D721Med (cell line): ENCODE measurements at places on chromosomes 5 and 9.

- DNase-seq: no peak
Observed at GRCh38 chr9:118223111-118223510, 518.9 kb downstream of the TLR4 start.

DNA sequence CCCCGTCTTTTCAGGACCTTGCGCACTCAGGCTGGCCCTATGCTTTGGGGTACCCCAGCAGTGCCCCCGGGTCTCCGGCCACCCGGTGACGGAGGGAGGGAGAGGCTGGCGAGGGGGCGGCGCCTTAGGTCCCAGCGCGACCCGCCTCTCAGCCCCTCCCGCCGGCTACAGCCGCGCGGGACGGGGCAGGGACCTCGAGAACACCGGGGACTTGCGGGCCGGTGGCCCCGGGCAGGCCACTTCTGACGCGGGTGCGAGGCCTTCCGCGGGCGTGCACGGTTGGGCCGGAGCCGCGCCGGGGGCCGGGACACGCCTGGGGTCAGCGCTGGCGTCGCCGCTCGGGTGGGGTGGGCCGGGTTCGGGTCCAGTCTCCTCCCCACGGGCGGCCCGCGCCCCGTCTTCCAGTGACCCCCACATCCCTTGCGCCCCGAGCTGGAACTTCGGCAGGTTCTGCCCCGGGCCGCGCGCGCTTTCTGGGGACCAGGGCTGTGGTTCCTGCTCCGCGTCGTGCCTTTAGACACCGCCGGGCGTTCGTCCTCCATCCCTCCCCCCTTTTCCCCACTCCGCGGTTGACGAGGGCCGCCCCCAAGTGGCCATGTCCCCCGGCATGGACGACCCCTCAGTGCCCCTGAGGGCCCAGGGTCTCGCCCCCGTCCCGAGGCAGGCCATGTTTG is 3.8 kb upstream of the SQSTM1 start:
- no peak for DNase-seq

DNA sequence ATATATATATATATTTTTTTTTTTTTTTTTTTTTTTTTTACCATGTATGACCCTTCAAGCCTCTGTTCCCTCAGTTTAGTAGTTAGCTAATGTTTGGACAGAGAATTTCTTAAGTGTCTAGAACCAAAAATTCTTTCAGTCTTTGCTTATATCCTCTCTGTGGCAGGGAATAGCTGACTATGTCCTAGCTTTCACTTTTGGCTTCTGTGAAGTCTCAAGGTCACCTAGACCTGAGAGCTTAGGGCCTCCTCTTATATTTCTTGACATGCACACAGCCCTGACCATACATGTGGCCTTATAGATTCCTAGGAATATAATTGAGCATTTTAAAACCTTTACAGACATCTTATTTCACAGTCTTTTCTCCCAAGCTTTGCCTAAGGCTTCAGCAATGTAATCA is 930.8 kb upstream of the CDH9 start:
- no peak for DNase-seq

DNA sequence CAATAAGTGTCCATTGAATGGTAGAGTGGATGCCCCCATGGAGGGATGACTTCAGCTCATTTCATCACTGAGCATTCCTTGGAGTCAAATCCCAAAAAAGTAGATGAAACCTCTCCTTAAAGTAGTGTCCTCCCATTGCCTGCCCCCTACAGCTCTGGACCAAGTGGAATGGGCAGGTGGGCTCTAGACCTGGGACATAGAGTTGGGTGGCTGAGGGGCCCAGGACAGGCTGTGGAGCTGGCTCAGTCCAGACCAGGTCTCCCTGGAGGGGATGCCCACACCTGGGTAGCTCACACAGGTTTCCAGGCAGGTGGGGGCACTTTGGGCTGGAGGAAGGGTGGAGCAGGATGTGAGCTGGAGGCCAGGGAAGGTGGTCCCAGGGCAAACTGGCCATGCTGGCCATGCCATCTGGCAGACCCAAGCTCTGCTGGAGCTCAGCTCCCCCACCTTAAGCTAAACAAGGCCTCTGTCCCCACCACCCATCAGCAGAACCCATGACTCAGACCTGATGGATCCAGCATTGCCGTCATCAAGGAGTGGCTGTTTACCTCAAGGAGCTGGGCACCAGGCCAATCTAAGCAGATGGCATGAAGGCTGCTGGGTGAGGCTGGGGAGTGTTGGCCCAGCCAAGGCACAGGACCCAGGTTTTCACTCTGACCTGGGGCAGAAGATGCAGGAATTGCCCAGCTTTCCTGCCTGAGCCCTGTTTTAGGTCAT is 6.2 kb upstream of the SPINK4 start:
- no peak for DNase-seq

- DNase-seq: no peak
Observed at GRCh38 chr5:72988769-72989168, 32.9 kb downstream of the FCHO2 start.
